ENCODE measurements at places on chromosomes 4 and X.

DNA sequence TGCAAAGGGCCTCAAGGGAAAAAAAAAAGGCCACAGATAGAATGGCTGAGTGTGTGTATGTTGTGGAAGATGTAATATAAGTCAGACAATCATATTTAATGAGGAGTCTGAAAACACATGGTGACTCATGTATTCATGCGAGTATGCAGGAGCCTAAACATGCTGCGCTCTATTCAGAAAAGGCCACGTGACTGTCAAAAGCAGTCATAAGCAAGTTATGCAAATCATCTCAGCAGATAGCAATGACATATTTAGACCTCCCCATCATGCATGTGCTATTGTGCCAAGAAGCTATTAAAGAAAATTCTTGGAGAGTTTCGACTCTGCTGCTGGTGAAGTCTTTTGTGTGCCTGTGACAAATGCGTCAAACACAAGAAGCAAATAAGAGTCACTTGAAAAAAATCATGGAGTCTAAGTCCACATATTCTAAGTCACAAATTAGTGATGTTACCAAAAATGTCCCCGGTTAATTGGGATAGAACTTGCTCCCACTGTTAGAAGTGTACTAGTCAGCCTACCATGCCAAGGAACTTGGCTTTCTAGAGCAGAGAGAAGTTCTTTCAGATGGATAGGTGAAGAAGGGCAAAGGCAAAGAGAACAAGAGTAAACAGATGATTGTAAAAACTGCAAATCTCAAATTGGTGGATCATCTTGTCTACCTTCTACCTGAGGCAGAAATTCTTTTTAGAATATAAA is 5.0 kb downstream of the LNX1 start:
- no peak overlapping the region for H3K4me3 ChIP-seq
- DNase-seq, result no peak
- peaks cover 22% of the 10 kb centered on the region for H3K27me3 ChIP-seq

GRCh38 chr4:112348488-112349158 is 51.5 kb downstream of the ALPK1 start:
- peaks cover 10% of the 10 kb centered on the region for H3K36me3 ChIP-seq
- H3K4me3 ChIP-seq, result no peak overlapping the region
- no peak overlapping the region for H3K27ac ChIP-seq
- H3K4me1 ChIP-seq, result no peaks in the 10 kb centered on the region

DNA sequence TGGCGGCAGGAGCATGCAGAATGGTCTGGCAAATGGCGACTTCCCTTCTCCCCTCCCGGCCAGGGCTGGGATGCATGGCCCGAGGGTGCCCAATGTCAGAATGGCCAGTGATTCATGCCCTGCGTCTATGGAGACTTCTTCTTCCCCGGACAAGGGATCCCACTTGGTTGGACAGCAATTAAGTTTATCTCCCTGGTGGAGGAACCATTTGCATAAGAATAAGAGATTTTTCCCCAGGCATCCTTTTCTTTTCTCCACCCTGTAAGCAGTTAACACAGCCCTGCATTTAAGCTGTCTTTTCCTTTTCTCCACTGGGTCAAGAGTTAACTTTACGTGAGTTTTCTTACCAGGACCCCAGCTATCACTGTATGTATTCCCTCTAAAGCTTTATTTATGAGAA is 856.6 kb downstream of the GLUD2 start:
- no peak overlapping the region for H3K27ac ChIP-seq
- no peaks in the 10 kb centered on the region for H3K27me3 ChIP-seq
- no peak overlapping the region for H3K4me3 ChIP-seq

GRCh38 chrX:3271183-3271833 is 75.1 kb downstream of the MXRA5 start:
- DNase-seq, result no peak
- no peaks in the 10 kb centered on the region for H3K27me3 ChIP-seq
- H3K36me3 ChIP-seq, result no peaks in the 10 kb centered on the region
- no peak overlapping the region for H3K27ac ChIP-seq
- H3K4me3 ChIP-seq, result no peak overlapping the region

DNA sequence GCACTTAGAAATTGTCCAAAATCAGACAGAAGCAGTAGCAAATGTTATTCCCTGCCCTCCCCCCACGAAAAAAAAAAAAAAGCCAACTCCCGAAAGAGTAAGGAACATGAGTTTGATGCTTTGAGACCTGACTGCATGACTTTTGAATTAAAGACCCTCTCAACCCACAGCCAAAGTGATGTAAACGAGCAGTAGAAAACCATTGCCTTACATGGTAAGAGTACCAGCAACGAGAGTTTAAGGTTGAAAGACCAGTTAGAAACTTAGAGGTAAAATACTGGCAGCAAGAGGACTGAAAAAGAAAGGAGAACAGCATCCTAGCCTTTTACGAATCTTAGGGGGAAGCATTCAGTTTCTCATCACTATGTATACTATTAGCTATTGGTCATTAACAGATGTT is 10.0 kb upstream of the ANXA10 start:
- peaks cover 3% of the 10 kb centered on the region for H3K27me3 ChIP-seq
- no peaks in the 10 kb centered on the region for H3K4me1 ChIP-seq
- H3K4me3 ChIP-seq, result no peak overlapping the region
- no peak for DNase-seq

GRCh38 chr4:48290146-48290772 is 20.6 kb upstream of the TEC start:
- H3K4me1 ChIP-seq, result peaks cover 2% of the 10 kb centered on the region
- no peaks in the 10 kb centered on the region for H3K36me3 ChIP-seq
- no peak overlapping the region for H3K27ac ChIP-seq
- no peak overlapping the region for H3K4me3 ChIP-seq
- no peak for DNase-seq
- H3K27me3 ChIP-seq, result peaks cover 4% of the 10 kb centered on the region

GRCh38 chrX:23930894-23931604 is 23.2 kb downstream of the CXorf58 start:
- H3K27ac ChIP-seq, result peak overlapping the region; percentile 73
- peak overlapping the region; percentile 57 for H3K4me3 ChIP-seq
- peaks cover 10% of the 10 kb centered on the region for H3K4me1 ChIP-seq

- DNase-seq, result no peak
- H3K27ac ChIP-seq, result no peak overlapping the region
- H3K4me3 ChIP-seq, result no peak overlapping the region
- no peaks in the 10 kb centered on the region for H3K27me3 ChIP-seq
Measured at GRCh38 chr4:1841201-1841886, 14.6 kb downstream of the LETM1 start.

DNA sequence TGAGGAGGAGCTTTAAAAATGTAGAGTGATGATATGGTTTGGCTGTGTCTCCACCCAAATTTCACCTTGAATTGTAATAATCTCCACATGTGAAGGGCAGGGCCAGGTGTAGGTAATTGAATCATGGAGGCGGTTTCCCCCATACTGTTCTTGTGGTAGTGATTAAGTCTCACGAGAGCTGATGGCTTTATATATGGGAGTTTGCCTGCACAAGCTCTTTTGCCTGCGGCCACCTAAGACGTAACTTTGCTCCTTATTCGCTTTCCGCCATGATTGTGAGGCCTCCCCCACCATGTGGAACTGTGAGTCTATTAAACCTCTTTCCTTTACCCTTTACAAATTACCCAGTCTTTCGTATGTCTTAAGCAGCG is 332.0 kb downstream of the RAPGEF2 start:
- no peak for DNase-seq
- H3K4me3 ChIP-seq, result no peak overlapping the region
- H3K4me1 ChIP-seq, result peaks cover 16% of the 10 kb centered on the region
- H3K27me3 ChIP-seq, result peaks cover 24% of the 10 kb centered on the region
- H3K27ac ChIP-seq, result no peak overlapping the region
- H3K36me3 ChIP-seq, result no peaks in the 10 kb centered on the region

DNA sequence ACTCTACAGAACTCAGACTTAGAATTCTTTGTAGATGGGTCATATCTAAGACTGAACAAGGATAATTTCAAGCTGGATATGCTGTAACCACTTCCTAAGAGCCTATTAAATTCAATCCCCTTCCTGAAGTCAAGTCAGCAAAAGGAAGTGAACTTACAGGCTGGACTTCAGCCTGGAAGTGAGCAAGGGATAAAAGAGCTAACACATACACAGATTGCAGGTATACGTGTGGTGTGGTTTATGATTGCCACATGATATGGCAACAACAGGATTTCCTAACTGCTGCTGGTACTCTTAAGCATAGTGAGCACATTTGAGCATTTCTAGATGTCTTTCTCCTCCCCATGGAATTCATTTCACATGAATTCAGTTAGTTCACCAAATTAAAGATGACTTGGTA is 38.2 kb upstream of the UXT start:
- no peak overlapping the region for H3K27ac ChIP-seq
- DNase-seq, result no peak
- H3K36me3 ChIP-seq, result no peaks in the 10 kb centered on the region
- no peak overlapping the region for H3K4me3 ChIP-seq

GRCh38 chrX:152259150-152259549 is 120.8 kb upstream of the MAGEA10 start:
- no peak overlapping the region for H3K4me3 ChIP-seq
- no peaks in the 10 kb centered on the region for H3K27me3 ChIP-seq
- H3K27ac ChIP-seq, result no peak overlapping the region
- H3K36me3 ChIP-seq, result no peaks in the 10 kb centered on the region

DNA sequence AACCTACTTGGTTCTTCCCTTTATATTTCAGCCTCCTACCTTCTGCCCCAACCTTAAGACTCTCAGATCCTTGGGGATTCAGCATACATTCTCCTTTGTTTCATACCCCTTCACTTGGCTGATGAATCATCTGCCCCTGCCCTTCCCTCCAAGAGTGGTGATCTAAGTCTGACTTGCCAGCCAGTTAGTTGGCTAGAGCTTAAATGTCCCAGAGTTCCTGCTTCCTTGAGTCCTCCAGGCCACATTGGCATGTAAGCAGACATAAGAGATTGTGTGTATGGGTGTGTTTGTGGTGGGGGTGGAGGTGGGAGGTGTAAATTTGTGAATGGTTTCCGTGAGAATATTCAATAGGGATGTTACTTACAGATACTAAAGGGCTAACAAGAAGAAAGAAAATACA is 3.7 kb upstream of the TEX13D start:
- H3K27ac ChIP-seq, result no peak overlapping the region
- peaks cover 12% of the 10 kb centered on the region for H3K4me1 ChIP-seq
- DNase-seq, result no peak
- H3K36me3 ChIP-seq, result no peaks in the 10 kb centered on the region
- H3K27me3 ChIP-seq, result no peaks in the 10 kb centered on the region

- no peak for DNase-seq
- no peak overlapping the region for H3K27ac ChIP-seq
- no peak overlapping the region for H3K4me3 ChIP-seq
- H3K27me3 ChIP-seq, result peaks cover 16% of the 10 kb centered on the region
Measured at GRCh38 chr4:165364452-165365080, 14.2 kb upstream of the CPE start.

DNA sequence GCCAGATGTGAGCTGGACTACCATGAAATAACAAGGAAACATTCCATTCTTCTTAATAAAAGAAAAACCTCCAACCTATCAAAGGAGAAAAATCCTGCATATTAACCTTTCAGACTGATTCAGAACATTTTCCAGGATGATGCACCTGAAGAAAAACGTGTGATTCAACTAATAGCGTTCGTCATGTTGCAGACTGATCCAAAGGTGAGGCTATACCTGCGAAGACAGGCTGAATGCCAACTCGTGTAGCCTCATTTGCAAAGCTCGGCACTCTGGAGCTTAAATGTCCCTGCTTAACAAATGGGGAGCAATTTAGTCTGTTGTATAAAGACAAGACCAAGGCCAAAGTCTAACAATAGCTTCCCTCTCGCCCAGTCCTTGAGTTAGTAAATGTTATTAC is 172.0 kb upstream of the NOCT start:
- no peak overlapping the region for H3K27ac ChIP-seq
- no peaks in the 10 kb centered on the region for H3K4me1 ChIP-seq
- H3K27me3 ChIP-seq, result peaks cover 14% of the 10 kb centered on the region
- no peaks in the 10 kb centered on the region for H3K36me3 ChIP-seq
- DNase-seq, result no peak

DNA sequence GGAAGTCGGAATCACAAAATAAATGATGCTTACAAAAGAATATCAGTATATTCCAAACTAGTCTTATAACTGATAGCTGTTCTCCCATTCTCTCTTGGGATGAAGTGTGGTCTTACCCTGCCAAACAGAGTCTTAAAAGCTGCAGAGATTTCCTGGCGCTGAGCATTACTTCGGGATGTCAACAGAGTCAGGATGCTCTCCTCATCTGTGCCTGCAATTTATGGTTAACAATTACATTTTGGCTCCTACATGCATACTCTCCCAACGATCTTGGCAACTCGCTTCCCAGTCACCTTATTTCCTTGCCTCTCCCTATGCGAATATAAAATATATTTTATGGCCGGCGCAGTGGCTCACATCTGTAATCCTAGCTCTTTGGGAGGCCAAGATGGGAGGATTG is 12.2 kb downstream of the ANXA5 start:
- H3K4me1 ChIP-seq, result no peaks in the 10 kb centered on the region
- no peak overlapping the region for H3K27ac ChIP-seq
- H3K27me3 ChIP-seq, result no peaks in the 10 kb centered on the region
- no peak for DNase-seq
- peaks cover 13% of the 10 kb centered on the region for H3K36me3 ChIP-seq

DNA sequence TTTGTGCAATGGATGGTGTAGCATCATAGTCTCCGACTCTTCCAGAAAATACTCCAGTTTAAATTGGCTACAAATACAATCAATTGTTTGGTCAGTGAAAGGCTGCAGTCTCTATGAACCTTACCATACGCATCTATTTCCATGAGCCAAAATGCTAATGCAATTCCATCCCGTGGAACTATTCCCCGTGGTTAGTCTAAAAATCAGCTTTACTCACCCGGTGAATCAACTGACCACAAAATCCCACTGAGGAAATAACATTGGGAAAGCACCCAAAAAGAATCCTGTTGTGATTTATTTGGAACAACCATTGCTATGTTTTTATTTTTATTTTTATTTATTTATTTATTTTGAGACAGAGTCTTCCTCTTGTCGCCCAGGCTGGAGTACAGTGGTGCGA is 87.1 kb downstream of the DHX15 start:
- DNase-seq, result no peak
- H3K27ac ChIP-seq, result no peak overlapping the region
- H3K4me1 ChIP-seq, result no peaks in the 10 kb centered on the region
- no peak overlapping the region for H3K4me3 ChIP-seq
- peaks cover 2% of the 10 kb centered on the region for H3K27me3 ChIP-seq

- H3K4me3 ChIP-seq, result peak overlapping the region; percentile 49
- DNase-seq, result no peak
- no peak overlapping the region for H3K27ac ChIP-seq
- peaks cover 2% of the 10 kb centered on the region for H3K36me3 ChIP-seq
Measured at GRCh38 chrX:154445776-154446175, 1.8 kb downstream of the FAM50A start.

GRCh38 chr4:85824166-85824945 is 349.4 kb downstream of the ARHGAP24 start:
- no peak for DNase-seq
- H3K36me3 ChIP-seq, result no peaks in the 10 kb centered on the region
- no peak overlapping the region for H3K27ac ChIP-seq
- H3K27me3 ChIP-seq, result no peaks in the 10 kb centered on the region
- H3K4me3 ChIP-seq, result no peak overlapping the region
- no peaks in the 10 kb centered on the region for H3K4me1 ChIP-seq

DNA sequence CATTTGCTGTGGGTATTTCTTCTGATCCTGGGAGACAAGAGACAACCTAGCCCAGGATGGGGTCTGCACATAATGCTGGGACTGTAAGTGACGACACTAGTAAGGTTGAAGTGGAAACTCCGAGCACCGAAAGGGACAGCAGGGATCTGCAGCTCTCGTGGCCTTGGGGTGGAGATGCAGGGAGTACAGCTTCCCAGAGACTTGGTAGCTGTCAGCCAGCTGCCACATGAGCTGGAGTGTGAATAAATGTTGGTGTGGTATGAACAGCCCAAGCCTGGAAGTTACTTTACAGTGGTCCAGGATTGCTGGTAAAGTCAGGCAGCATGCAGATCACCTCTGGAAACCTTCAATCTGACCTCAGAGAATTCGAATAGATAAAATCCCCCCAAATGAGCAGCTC is 97.6 kb downstream of the FAM193A start:
- H3K36me3 ChIP-seq, result peaks cover 13% of the 10 kb centered on the region
- H3K27ac ChIP-seq, result no peak overlapping the region
- H3K27me3 ChIP-seq, result no peaks in the 10 kb centered on the region
- no peak overlapping the region for H3K4me3 ChIP-seq
- DNase-seq, result no peak
- H3K4me1 ChIP-seq, result no peaks in the 10 kb centered on the region
